ENCODE measurements at places on chromosomes 13 and 19.

GRCh38 chr13:103625194-103625593 is 559.0 kb upstream of the SLC10A2 start:
- no peak for DNase-seq

DNA sequence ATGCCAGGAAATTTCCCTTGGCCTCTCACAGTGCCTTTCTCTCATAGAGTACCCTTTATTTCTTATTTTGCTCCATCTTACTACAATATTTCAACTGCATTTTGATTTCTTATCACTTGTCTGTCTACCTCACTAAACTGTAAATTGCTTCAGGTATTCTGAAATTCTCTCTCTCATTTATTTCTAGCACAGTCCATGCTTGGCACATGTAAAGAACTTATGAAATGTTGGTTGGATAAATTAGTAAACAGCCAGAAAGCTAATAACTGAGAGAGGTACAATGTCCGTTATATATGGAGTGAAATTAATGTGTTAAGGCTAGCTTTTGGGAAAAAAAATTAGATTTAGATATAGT is 138.3 kb upstream of the RFC3 start:
- DNase-seq: no peak

- no peak for DNase-seq
These were observed 63.9 kb downstream of the GPC6 start for GRCh38 chr13:93290503-93290902.

- no peak for DNase-seq
These were observed 45.5 kb downstream of the ARHGEF7 start for GRCh38 chr13:111160648-111161047.

GRCh38 chr19:15260939-15261338 is 28.7 kb upstream of the EPHX3 start:
- no peak for DNase-seq

All from H54 (cell line).